ENCODE measurements at places on chromosomes 7 and 10.

DNA sequence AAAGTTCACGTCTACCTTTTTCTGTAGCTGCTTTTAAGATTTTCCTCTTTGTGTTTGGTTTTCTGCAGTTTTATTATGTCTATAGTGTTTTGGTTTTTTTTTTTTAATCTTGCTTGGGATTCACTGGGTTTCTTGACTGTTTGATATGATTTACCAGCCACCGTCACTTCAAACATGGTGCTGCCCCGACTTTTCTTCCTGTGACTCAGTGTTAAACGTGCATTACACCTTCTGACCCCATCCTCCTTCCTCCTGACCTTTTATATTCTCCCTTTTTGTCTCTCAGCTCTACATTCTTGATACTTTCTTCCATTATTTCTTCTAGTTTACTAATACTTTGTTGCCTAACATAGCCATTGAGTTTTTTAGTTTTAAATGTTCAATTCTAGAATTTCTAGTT is 61.5 kb downstream of the GNA12 start:
- no peak for DNase-seq

DNA sequence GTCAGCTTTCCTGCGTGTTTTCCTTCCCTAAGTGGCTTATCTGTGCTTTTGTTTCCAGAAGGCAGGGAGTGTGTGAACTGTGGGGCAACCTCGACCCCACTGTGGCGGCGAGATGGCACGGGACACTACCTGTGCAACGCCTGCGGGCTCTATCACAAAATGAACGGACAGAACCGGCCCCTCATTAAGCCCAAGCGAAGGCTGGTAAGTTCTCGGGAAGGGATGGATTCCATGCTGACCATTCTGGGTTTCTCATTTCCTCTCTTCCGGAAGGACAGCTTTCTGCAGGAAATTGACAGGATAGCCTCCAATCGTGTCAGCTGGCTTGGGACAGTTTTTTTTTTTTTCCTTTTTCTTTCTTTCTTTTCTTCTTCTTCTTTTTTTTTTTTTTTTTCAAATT is 9.4 kb downstream of the GATA3 start:
- DNase-seq = no peak

GRCh38 chr10:46520941-46521340 is 35.5 kb downstream of the GPRIN2 start:
- no peak for DNase-seq

GRCh38 chr10:124708246-124708779 is 35.9 kb downstream of the FAM53B start:
- no peak for DNase-seq

- no peak for DNase-seq
Measured at GRCh38 chr10:103547391-103547946, 54.0 kb downstream of the NEURL1 start.

- DNase-seq = no peak
Measured at GRCh38 chr10:108591417-108591816, 1331.9 kb downstream of the XPNPEP1 start.

DNA sequence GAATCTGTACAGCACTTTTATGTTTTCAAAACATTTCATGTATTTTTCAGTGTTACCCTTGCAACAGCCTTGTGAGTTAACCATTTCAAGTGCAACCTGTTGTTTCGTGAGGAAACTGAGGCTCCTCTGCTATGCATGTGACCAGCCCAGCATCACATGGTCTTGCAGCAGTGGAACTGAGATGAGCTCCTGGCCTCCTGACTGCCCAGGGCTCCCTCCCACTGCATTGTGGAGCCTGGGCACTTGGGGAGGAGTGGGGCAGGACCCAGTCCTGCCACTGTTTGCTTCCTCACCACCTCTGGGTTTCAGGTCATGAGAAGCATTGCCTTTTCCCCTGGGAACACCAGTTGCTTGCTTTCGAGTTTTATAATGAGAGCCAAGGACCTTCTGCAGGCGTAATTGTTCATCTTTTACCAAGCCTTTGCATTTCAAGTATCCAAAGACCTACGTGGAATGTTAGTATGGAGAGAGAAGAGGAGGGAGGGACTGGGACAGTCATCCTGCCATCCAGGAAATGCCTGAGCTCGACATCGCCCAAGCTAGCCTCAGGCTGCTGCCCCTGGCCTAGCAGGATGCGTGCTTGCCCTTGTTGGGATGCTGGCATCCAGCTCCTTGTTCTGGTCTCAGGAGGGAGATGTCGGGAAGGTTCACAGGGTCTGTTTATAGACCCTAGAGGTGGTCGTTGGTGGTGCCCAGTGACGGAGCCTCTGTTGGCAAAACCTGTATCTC is 32.3 kb upstream of the BHLHA15 start:
- no peak for DNase-seq

GRCh38 chr7:12764458-12764891 is 77.0 kb downstream of the ARL4A start:
- no peak for DNase-seq

- no peak for DNase-seq
Measured at GRCh38 chr7:139159900-139160675, 50.6 kb upstream of the ZC3HAV1 start.

DNA sequence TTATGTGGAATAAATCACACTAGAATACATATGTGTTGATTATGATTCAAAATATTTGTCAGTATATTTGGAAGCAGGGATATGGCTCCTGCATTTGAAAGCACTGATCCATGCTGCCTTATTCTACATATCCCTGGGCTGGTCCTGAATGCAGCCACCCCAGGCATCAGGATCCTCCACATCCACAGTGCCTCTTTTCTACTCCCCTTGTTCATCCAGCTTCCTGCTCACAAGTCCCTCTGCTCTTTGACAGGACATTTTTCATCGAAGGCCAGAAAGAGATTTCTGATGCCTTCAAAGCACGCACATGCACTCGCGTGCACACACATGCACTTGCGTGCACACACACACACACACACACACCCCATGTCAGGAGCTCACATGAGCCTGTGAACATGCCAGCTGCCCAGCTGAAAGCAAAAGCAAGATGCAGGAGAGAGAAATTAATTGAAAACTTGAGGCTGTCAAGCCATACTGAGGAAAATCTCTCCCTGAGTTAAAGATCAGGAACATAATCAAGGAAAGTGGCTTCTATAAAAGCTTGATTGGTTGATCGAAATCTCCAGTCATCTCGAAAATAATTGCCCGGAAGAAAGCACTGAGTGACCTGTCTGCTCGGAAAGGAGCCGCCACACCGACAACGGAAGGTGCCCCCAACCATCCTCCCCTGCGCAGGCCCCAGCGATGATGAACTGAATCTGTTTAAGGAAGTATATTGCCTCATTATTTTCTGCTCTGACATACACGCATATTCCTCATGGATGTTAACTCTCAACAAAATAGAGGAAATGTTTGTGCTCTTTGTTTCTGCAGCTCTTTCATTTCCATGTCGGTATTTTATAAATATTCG is 104.0 kb upstream of the ARID5B start:
- no peak for DNase-seq

GRCh38 chr10:8428654-8429053 is 374.2 kb downstream of the GATA3 start:
- no peak for DNase-seq

GRCh38 chr7:100856871-100857282 is 4.4 kb downstream of the SLC12A9 start:
- DNase-seq = no peak

GRCh38 chr10:126006906-126007305 is 110.5 kb downstream of the FANK1 start:
- DNase-seq = no peak

DNA sequence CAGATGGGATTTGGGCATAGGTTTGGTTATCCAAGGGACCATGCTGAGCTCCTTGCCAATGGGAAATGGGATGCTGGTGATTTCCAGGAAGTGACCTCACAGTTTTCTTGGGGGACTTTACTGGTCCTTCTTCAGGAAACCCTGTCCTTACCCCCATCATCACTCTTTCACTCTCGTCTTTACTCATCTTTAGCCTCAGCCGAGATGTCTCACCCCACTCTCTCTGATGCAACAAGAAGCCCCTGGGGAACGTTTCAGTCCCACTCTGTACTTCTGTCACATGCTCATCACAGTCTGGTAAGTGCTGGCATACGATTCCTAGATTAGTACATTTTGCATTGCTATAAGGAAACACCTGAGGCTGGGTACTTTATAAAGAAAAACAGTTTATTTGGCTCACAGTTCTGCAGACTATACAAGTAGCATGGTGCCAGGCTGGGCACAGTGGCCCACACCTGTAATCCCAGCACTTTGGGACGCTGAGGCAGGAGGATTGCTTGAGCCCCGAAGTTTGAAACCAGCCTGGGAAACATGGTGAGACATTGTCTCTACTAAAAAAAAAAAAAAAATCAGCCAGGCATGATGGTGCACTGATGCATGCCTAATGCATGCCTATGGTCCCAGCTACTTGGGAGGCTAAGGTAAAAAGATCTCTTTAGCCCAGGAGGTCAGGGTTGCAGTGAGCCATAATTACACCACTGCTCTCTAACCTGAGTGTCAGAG is 63.5 kb upstream of the VKORC1L1 start:
- no peak for DNase-seq

- no peak for DNase-seq
Measured at GRCh38 chr7:87926581-87927461, 7.2 kb upstream of the ADAM22 start.

DNA sequence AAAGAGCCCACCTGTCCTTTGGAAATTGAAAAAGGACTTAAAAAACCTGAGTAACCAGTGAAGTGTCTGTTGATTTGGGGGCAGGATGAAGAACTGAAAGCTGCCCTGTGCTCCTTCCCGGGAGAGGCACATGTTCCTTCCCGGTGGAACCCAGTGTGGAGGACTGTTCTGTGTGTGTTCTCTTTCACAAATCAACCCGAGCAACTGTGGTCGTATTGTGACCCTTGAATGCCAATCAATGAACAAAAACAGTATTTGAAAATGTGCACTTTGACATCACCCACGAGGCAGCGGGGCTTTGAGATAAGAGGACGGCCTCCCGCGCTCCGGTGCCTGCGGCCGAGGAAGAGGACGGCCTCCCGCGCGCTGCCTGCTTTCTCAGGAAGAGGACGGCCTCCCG is 139.0 kb downstream of the VIPR2 start:
- no peak for DNase-seq

GRCh38 chr7:80876894-80877414 is 41.9 kb downstream of the SEMA3C start:
- no peak for DNase-seq

DNA sequence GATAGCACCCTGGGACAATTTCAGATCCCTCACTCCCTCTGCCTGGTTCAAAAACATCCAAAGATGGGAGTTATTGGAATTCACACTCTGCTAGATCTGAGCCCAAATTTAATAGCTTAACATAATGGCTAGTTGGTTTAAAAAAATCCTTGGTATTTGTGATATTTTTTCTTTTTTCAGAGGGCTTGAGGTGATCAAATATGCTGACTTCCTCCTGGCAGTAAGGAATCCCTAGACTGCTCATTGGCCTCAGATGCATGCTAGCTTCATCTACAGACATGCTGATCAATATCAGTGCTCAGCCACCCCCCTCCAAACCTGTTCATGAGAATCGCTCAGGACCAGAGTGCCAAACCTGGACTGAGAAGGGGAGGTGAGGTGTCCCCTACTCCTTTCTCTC is 74.7 kb upstream of the PLPP4 start:
- DNase-seq = no peak

DNA sequence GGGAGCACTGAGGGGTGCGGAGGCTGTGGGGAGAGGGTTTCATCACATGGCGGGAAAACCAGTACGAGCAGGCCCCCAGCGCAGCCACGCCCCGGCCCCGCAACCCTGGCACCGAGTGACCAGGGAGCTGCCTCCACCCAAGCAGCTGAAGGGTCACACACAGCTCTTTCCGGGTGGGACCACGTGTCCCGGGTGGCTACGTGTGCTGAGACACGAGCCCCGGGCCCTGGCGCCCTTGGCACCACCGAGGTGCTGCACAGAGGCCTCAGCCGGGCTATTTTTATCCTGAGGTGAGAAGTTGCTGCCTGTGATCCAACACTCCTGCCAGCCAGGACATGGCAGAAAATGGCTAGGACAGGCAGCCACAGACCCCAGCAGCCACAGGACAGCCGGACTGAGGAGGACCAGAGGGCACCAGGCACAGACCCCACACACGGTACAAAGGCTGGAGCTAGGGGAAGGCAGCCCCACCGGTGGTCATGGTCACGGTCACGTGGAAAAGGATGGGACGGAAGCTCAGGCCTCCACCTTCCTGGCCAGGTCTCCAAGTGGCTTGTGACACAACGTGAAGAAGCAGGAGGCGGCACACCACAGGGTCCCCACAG is 223.7 kb downstream of the MAD1L1 start:
- no peak for DNase-seq

DNA sequence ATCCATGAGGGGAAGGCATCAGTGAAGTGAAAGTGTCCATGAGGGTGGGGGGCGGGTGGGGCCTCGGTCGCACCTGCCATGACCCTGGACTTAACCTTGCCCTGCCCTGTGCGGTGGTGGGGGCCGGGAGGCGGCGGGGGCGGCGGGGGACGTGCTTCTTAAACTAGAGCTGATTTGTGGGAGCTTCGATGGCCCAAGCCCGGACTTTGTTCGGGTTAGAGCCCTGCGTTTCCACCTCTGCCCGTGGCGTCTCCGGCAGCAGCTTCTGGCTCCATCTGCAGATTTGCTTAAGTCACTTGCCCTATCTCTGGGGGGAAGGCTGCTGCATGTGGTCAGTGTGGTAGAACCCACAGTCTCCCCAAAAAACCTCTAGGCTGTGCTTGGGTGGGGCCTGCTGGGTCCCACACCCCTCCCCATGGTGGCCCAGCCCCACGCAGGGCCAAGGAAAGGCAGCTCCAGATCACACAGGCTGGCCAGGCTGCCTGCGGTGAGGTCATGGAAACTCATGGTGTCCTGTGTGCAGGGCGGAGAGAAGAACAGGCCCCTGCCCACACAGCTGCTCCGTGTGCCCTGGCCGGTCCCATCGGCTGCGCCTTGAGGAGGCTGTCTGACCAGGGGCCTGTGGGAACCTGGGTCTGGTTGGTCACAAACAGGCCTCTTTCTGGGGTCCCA is 93.2 kb downstream of the INPP5A start:
- no peak for DNase-seq

DNA sequence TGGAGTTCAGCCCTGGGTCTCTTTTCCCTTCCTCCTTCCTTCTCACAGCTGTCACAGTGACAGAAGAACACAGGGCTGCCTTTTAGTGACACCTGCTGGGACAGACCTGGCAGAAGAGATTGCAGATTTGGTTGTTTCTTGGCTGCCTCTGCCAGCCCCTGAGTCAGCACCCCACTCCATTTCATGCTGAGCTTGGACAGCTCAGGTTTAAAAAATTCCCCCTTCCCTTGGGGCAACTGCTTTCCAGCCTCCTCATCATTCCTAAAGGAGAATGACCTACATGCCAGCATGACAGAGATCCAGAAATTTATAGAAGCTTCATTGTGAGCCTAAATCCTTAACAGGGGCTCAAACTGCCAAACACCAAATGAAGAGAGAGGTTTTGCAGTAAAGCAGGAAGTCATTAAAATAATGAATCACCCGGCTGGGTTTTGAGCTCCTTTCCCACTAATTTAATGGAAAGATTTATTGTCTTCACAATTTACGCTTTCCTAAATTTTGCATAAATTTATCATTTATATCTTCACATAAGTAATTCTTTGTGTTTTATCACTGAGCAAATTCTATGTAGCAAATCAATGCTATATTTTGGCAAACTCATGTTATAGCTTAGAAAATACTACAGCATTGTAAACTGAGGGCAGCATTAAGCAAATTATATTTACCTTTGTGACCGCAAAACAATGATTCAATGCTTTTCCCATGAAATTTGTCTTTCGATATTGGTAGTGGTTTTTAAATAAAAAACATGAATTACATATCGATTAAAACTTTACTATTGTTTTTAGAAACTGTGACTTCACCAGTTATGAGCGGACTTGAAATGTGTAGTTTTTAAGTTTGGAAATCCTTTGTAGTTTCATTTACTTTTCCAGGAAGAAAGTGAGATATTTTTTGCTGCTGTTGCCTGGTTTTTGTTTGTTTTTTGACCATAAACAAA is 399.5 kb upstream of the ANKRD30A start:
- DNase-seq = no peak

GRCh38 chr7:21370283-21370982 is 57.5 kb upstream of the SP4 start:
- DNase-seq = no peak

Data from stimulated activated CD4-positive, alpha-beta T cell treated with anti-CD3 and anti-CD28 coated beads, Interleukin-12 subunit alpha, Interleukin-12 subunit beta, amount 100 ng/mL, for 24 hours (primary cell).